ENCODE measurements at places on chromosomes 11 and 22.

- no peak for DNase-seq
Measured at GRCh38 chr11:101803651-101804050, 111.2 kb upstream of the CEP126 start.

DNA sequence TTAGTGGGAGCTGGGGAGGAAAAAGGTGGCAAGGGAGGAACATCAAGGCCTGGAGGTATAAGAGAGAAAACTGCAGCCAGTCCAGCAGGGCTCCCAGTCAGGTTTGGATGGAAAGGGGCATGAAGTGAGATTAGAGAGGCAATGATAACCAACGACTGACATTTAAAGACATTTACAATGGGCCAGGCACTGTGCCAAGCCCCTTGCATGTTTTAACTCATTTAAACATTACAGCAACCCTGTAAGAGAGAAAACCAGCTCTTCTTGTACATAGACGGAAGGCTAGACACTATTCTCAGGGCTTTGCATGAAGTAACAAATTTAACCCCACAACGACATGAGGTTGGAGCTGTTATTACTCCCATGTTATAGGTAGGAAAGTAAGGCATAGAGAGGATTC, 32.1 kb upstream of the PAK1 start:
- no peak for DNase-seq

GRCh38 chr11:102223859-102224258, 93.4 kb upstream of the BIRC3 start:
- DNase-seq: no peak

GRCh38 chr11:94853836-94854235, 85.7 kb downstream of the AMOTL1 start:
- no peak for DNase-seq

- DNase-seq: no peak
Measured at GRCh38 chr11:44246726-44247125, 63.2 kb downstream of the ALX4 start.

DNA sequence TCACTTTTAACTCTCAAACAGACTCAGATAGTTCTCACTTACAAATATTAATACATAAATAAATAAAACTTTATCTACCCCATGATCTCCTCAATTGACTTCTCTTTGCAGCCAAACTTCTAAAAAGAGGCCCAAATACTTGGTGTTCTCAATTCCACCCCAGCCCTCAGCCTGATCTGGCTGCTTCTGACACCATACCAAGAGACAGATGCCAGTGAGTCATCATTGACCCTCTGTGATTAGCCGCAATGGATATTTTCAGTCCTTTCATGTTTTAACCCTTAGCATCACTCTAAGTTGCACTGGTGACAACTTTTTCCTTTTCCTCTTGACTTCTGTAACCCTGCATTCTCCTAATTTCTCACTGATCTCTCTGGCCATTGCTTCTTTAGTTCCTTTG, 184.1 kb upstream of the ARHGAP20 start:
- no peak for DNase-seq

DNA sequence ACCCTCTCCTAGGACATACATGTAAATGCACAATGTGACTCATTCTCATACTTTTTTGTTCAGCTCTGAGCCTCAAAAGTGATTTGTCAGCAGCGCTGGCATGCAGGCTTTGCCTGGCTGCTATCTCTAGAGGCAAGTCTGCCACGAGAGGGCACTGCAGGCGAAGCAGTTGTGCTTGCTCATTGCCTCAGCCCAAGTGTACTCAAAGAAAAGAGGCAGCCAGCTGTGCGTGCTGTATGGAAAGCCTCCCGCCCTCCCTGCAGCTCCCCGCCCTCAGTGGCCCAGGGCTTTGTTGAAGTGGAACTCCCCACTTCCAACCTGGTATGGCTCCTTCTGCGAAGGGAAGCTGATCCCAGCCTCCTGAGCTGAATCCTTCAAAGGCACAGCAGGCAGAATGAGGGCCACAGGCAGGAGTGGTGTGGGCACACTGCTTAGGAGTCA, 16.3 kb downstream of the SDHAF2 start:
- DNase-seq: peak; percentile 47

DNA sequence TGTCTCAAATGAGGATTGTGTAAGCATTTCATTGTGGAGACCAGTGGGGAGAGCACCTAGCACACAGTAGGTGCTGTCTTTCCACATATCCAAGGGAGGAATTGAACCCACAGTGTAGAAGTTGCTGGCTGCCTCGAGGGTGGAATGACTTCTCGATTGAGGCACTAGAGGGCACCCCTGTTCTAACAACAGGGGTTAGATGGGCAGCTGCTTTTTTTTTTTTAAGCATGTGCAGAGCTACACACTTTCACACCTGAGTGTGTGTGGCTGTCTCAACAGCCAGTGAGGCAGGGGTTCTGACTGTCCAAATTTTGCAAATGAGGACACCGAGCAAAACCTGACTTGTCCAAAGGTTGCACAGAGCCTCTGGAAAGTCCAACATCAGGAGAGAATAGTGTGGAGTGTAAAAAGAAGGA, 118.2 kb upstream of the CRYBB3 start:
- DNase-seq: no peak

DNA sequence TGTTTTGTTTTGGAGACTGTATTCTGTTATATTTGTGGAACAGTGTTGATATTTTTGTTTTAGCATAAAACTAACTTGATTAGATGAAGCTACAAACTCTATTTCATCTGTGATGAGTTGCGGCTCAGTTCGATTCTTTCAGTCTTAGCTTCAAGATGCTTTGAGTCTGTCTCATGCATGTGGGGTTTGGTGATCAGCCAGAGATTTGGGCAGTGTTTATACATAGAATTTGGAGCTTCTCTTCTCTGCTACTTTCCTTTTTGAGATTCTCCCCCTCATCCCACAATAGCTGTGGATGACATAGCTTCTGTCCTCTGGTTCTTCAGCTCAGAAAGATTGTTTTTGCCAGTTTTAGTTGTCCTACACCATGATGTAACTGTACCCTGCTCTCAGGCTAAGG, 90.4 kb downstream of the ARHGAP20 start:
- DNase-seq: no peak

DNA sequence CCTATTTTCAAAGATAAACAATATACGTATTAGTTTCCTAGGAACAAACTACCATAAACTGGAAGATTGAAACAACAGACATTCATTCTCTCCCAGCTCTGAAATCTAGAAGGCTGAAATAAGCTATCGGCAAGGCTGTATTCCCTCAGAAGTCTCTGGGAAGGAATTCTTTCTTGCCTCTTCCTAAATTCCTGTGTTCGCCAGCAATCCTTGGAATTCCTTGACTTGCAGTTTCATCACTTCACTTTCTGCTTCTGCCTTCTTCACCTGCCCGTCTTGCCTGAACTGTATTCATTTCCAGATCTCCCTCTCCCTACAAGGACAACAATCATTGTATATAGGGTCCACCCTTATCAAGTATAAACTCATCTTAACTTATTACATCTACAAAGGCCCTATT, 17.7 kb upstream of the PRDM10 start:
- no peak for DNase-seq
